Head of caudate nucleus (tissue), 42 donors: ENCODE measurements at places on chromosomes 5 and 9.

DNA sequence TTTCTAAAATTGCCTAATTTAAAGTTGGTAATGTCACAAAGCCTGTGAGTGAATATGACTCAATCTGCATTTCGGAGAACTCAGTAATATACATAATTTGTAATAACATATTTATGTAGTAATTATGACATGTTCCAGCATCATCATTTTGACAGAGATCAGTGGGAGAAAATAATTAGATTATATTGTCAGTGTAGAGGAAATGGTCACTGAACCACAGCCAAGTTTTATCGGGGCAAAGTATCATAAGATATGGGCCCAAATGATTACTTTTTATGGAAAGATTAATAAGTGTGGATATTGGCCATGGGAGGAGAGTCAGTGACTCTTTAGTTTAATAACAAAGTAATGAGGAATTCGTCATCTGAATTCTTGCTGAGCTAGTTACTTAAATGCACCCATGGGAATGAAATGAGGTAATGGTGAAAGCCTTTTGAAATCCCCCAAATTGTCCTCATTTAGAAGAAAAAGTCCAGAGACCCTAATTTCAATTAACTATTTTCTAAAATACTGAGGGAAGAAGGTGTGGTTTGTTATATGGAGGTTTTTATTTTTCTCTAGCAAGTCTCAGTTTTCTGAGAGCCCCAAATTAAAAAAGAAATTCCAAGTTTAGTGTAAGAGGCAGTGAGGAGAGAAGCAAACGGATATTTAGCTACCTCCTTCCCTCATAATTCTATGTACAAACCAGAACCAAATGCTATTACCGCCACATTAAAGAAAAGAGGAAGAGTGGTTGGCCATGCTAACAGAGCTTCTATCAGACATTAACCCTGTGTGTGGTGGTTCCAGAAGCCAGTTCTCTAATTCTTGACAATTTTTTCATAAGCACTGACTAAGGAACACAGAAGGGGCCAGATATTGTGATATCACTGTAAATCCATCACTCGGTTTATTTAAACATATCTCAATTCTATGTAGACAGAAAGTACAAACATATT lies 37.7 kb upstream of the MRPS30 start:
- DNase-seq, result no peak

GRCh38 chr5:123116058-123116457 lies 27.0 kb downstream of the PRDM6 start:
- no peak for DNase-seq

GRCh38 chr9:137110147-137110910 lies 4.2 kb downstream of the DPP7 start:
- no peak for DNase-seq

DNA sequence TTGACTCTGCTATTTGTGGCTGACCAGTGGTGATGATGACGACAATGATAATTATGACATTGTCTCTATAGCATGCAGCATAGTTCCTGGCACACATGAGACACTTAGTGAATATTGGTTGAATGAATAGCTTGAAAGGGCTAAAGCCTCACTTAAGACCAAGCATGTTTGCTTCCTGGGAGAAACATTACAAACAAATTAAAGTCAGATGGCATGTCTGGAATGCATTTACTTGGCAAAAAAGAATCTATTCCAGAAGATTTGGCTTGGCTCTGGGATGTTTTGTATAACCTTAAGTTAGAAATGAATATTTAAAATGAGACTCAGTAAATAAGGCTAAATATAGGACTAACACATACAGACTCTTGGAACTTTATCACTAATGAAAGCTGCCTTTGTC lies 21.6 kb downstream of the GAS1 start:
- DNase-seq, result no peak

- no peak for DNase-seq
Observed at GRCh38 chr9:81984928-81985327, 3.6 kb upstream of the SPATA31D1 start.

GRCh38 chr5:33319151-33319550 lies 121.6 kb upstream of the TARS1 start:
- DNase-seq, result no peak

DNA sequence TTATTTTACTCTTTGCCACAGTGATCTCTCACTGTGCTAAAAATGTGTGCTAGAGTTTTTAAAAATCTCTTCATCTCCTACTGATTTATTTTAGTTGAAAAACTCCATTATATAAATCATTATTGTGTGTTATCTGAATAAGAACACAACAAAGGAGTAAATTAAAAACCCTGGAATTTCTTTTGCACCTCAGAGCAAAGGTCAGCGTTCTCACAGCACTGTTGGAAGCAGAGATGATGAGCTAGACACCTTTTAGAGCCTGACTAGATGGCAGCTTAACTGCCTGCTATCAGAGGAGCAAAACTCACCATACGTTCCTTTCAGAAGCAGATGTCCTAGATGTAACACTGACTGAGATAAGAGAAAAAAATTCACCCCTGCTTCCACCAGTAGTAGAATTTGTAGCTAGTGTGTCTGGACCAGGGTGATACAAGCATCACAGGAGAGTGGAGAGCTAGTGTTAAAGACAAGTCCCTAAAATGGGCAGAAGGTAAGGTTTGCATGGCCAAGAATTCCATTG lies 147.1 kb downstream of the ENTREP1 start:
- DNase-seq, result no peak

GRCh38 chr9:136693490-136694162 lies 6.4 kb upstream of the AGPAT2 start:
- no peak for DNase-seq

DNA sequence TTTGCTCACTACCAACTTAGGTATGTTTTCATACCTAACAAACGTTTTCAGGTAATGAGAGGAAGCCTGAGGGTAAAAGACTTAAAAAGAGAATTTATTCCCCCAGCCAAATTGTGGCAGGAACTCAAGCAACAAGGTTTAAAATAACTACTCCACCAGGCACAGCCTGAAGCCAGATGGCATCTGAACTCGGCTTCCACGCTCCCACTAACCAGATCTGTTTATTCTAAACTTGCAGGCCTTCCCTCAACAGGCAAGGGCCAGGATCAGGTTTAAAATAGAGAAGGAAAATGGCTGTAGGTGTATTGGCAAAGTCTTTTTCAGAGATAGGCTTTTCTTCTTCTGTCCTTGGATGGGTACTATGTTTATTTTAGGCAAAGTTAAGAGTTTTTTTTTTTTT lies 89.4 kb downstream of the OTULIN start:
- no peak for DNase-seq

- no peak for DNase-seq
Observed at GRCh38 chr9:116565986-116566385, 121.1 kb upstream of the TRIM32 start.

DNA sequence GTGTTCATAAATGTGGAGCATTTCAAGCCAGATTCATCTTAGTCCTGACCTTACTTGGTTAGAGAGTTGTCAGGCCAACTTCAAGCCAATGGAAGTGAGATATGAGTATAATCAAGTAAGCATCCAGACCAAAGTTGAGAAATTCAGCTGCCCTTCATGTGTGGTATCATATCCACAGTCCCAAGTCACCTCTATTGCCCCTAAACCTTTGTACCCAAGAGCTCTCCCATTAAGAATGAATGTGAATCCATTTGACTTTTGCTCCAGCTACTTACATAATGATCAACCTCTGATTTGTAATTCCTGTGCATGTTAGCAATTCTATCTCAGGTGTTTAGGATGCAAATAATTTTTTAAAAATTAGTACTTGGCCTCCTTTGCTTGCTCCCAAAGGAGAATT lies 342.7 kb downstream of the ADGRV1 start:
- no peak for DNase-seq
